Renal cortex interstitium (tissue), 15 donors: ENCODE measurements at places on chromosomes 2 and 18.
A peak's percentile ranks its signal among the peaks of the same experiment; 100 is the strongest.

GRCh38 chr2:169637620-169638019, 53.5 kb downstream of the PPIG start:
- no peak for DNase-seq

GRCh38 chr2:160051371-160051800, 11.0 kb downstream of the PLA2R1 start:
- DNase-seq = no peak

DNA sequence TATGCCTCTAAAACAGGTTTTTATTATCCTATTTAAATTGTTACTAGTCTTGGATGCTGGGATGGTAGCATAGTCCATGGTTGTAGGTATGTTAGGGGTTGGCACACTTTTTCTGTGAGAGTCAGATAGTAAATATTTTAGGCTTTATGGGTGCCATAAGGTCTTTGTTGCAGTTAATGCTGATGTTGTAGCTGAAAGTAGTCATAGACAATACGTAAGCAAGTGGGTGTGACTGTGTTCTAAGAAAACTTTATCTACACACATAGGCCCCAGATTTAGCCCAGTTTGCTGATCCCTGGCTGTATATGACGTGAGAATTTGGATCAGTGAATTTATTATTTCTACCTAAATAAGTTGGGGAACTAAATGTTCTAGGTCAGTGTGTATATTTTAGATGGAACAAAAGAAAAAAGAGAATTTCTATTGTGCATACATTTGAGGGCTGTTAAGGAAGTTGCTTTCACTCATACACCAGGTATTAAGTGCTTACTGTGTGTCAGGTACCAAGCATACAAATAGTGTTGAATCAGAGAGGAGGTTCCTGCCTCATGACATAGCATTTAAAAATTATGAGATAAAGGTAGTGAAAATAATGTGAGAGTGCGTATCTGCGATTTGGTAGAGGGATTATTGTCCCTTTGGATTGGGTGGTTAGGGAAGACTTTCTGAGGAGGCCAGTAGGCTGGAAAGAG, 39.4 kb downstream of the AGFG1 start:
- DNase-seq = no peak

GRCh38 chr2:130341562-130342019, 1.1 kb upstream of the IMP4 start:
- no peak for DNase-seq

- DNase-seq = no peak
Observed at GRCh38 chr2:176004934-176005333, 2.9 kb upstream of the LNPK start.

- DNase-seq = no peak
Observed at GRCh38 chr2:11069566-11070185, 85.6 kb upstream of the SLC66A3 start.

DNA sequence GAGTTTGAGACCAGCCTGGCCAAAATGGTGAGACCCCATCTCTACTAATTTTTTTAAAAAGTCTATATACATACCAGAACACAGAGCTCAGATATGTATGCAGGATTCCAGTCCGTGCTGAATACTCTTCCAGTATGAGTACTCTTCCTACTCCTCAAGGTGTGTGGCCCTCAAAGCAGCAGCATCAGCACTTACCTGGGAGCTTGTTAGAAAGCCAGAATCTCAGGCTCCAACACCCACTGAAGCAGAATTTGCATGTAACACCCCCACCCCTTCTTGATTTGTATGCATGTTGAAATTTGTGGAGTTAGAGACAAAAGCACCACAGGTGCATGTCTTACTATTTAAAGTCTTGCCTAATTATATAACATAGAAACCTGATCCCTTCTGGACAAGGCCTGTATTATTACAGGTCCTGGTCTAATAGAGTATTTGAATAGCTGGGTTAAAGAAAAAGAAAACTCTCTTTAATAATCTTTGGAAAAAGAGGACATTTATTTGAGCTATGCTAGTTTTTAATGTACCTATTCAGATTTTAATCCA, 50.3 kb upstream of the NFE2L2 start:
- no peak for DNase-seq

- DNase-seq = no peak
Observed at GRCh38 chr2:22885245-22885644, 499.7 kb upstream of the KLHL29 start.

DNA sequence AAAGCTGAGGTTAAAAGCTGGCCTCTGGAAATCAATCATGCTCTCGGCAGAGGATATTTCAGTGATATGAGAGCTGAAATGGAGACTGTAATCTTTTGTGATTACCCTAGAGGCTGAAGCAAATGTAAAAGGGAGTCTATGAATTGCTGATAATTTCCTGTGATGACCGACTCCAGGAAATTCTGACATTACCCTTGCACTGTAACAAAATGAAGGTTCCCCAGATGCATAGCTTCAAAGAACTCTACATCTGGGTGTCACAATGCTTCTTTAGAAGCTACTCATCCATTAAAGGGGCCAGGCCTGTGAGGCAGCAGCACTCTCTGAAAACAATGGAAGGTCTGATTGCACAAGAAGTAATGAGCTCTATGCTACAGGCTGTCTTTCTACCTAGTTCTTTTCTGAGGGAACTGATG, 268.2 kb upstream of the SESTD1 start:
- no peak for DNase-seq

- no peak for DNase-seq
Observed at GRCh38 chr2:140383781-140384180, 1603.6 kb upstream of the NXPH2 start.

DNA sequence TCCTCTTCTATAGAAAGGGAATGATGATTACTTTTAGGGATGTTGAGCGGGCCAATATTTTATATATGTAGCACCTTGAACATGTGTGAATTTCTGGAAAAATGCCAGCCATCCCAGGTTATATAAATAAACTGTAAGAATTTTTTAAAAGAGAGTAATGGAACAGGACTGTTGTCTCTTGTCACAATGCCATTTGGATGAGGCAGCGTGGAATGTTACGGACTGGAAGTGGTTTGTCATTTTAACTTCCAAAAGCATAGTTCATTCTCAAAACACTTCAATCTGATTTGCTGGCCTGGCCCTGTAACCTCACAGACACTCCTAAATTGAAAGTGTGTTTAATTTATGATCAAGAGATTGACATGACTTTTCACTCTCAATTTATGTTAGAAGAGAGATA, 70.8 kb downstream of the TPGS2 start:
- no peak for DNase-seq

DNA sequence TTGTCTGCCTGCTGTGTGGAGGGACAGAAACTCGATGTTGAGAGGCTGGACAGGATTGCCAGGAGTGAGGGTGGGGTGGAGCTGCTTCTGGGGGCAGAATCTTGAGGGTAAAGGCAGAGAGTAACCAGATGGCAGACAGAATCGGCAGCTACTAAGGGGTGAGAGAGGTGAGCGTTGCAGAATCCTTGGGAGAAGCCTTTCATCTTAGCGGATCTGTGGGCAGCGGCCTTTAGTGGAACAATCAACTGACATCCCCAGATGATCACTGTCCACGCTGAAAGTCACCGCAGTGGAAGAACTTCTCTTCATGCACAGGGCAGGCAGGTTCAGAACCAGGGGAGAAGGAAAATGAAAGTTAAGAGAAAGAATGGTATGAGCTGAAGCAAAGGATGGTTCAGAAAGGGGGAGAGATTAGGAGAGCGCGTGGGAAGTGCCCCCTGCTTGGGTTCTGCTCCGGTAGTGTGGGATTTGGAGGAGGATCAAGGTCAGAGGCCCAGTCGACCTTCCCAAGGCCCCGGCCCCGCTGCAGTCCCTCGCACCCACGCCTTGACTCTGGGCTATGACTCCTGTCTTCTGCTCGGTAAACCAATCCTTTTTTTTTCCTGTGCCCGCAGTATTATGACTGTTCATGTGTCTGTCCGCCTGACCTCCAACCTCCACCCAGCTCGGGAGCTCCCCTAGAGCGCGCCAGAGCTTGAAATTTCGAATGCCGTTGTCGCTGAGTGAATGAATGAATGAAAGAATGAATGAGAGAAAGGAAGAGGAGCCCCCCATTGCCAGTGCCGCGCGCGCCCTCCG, 584 bp downstream of the BOLA3 start:
- DNase-seq = no peak

- DNase-seq = no peak
Observed at GRCh38 chr18:27661320-27662018, 476.4 kb upstream of the CHST9 start.

DNA sequence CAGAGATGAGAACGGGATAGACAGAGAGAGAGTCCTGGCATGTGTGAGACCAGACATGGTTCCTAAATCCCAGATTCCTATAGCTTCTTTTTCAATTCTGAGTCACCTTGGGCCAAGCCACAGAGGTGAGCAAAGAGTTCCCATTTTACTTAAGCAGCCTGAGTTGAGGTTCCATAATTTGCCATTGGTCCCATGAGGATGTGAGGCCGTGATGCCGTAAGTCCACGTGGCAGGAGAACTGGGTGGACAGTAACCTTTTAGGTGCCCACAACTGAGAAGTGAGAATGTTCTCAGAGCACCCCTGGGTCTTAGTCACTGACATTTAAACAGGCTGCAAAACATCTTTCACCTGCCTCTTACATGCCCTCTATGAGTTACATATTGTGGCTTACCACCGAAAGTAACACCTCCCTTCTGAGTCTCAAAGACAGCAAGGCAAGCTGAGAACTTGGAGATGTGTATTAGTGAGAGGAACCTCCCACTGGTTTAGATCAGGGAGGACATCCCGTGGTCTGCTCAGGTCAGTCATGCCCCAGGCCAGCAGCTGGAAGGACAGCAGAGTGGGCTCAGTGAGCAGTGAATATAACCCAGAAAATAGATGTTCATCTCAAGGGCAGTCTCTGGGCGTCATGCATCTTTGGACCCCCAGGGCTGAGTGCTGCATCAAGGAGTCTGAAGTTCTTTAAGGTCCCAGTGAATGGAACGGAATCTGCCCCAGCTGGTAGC, 127.9 kb upstream of the LGALSL start:
- DNase-seq = no peak

DNA sequence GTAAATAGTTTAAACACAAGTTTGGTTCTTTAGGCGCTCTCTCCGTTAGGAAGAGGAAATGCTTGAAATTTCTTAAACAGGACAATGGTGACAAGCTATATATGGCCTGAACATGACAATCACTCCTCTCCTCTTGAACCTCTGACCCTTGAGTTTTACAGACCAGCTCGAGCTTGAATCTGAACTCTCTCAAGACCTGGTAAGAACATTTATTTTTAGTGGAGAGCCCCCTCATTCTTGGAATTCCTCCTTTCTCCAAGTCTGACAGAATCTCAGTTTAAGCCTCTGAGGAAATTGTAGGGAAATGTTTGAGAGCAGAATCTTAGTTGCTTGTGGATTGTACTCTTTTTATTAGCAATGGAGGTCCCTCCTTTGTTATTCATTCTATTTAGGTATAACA, 1293.6 kb upstream of the ZEB2 start:
- no peak for DNase-seq

DNA sequence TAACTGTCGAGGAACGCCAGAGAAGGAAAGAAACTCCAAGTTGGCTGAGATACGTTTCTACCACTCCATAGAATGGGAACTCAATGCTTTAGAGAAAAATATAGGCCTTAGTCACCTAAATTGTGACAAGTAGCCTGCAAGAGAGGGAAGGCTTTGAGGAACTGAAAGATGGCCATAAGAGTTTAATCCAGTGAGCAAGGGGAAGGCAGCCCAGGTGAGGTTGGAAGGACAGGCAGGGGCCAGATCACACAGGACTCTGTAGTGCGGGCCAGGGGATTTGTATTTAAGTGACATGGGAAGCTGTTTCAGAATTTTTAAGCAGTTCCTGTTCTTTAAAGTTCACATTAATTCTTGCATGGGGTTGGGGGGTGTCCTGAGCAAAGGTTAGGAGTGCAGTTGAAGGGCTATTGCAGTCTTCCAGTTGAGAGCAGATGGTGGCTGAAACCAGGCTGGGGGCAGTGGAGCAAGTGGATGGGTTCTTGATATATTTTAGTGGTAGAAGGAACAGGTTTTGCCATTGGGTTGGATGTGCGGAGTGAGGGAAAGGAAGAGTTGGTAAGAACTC, 138.9 kb upstream of the PELI1 start:
- DNase-seq = no peak

- DNase-seq = peak; percentile 26
Observed at GRCh38 chr2:103959174-103960128, 894.5 kb upstream of the POU3F3 start.

DNA sequence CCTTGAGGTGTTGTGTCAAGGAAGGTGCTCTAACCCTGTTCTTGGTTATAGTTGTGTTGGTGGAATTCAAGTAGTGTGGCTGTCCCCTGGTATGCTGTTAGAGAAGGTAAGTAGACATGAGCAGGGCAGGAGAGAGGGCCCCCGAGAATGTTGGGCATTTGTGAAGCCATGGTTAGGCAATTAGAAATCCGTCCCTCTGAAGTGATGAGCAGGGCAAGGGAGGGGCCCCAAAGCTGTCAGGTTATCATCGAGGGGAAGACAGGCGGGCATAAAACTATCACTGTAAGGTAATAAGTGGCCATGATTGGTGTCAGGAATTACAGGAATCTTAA, 5.2 kb downstream of the XRCC5 start:
- DNase-seq = no peak

DNA sequence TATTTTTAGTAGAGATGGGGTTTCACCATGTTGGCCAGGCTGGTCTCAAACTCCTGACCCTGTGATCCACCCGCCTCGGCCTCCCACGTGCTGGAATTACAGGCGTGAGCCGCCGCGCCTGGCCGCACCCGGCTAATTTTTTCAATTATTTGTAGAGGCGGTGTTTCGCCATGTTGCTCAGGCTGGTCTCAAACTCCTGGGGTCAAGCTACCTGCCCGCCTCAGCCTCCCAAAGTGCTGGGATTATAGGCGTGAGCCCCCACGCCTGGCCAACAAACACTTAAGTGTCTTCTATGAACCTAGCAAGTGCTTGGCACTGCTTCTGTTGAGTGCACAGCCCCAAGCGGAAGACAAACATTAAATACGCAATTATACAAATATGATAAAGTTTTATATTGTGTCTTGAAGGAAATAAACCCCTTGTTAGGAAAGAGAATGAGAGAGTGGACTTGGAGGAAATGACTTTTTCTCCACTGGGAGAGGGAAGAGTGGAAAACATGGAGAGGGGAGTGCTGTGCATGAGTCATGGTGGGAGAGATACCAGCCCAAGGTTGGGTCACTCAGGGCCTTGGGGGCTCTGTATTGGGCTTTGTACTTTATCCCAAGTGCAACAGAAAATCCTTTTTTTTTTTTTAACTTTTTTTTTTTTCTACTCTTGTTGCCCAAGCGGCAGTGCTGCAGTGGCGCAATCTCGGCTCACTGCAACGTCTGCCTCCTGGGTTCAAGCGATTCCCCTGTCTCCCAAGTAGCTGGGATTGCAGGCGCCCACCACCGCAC, 41.4 kb upstream of the ACTR2 start:
- no peak for DNase-seq

GRCh38 chr2:71629771-71630453, 176.6 kb downstream of the DYSF start:
- no peak for DNase-seq
